Upper lobe of right lung (tissue), 1 donor: ENCODE measurements at places on chromosomes 7 and 10. TPM values are rescaled to one million over a fixed set of nuclear protein-coding genes. Genes with fewer than 3 reads are reported as not detected.

GRCh38 chr7:111535142-111535870, 27.0 kb downstream of the IMMP2L start:
- no peak for DNase-seq

GRCh38 chr7:27973625-27974024, 207.0 kb downstream of the JAZF1 start:
- DNase-seq = no peak

The HOXA1 gene
- 0.75 TPM for total RNA-seq

GRCh38 chr10:119518176-119518575, 24.3 kb downstream of the RGS10 start:
- no peak for DNase-seq

GRCh38 chr7:39465055-39465929, 100.9 kb upstream of the YAE1 start:
- DNase-seq = no peak

The BMI1 gene
- total RNA-seq = 50.9 TPM

The PAPSS2 gene
- total RNA-seq = 210 TPM

DNA sequence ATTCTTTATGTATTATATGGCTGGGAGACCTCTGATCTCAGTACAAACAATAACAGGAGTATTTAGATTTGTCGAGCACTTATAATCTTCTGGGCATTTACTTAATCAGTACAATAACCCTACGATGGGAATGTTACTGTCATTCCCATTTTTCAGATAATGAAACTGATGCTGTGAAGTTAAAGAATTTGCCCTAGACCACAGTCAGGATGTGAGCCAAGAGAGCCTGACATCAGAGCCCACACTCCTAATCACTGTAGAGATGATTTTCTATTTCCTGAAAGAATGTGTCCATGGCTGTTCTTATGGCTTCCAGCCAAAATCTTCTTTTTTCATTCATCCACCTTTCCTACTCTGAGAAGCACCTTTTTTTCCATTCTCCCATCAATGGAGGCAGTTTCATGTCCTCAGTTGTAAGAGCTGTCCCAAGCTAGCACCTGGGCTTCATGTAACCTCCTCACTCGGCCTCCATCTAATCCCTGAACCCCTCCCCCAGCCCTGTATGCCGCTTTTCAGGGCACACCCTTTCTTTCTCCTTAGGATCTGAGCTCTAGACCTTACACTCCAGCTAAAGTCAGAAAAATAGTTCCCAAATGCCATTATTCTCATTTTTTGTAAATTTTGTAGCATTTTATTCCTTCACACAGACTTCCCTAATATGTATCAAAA, 12.2 kb upstream of the CAV1 start:
- DNase-seq = no peak

DNA sequence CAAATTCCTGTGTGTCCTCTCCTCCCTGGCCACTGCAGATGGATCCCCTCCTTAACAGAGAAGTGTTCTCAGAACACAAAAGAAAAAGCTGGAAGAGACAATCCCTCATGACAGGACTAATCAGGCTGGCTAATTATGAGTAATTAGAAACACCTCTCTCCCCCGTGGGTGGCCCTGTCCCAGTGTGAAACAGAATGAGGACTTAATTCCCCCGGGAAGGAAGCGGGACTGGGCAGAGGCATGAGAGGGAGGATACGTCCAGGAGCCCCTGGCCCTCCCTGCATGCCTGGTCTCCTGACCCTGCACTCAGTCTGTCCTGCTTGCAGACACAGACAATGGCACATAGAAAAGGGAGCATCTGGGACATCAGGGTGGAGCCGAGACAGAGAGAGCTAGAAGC, 7.6 kb upstream of the ADCYAP1R1 start:
- no peak for DNase-seq

The C10orf105 gene
- total RNA-seq = 0.52 TPM
